ENCODE measurements at places on chromosomes 13 and 19.

- no peak for DNase-seq
Measured at GRCh38 chr13:99816321-99816720, 155.2 kb downstream of the ZIC5 start.

GRCh38 chr13:39876258-39876657 is 220.8 kb downstream of the COG6 start:
- no peak for DNase-seq

DNA sequence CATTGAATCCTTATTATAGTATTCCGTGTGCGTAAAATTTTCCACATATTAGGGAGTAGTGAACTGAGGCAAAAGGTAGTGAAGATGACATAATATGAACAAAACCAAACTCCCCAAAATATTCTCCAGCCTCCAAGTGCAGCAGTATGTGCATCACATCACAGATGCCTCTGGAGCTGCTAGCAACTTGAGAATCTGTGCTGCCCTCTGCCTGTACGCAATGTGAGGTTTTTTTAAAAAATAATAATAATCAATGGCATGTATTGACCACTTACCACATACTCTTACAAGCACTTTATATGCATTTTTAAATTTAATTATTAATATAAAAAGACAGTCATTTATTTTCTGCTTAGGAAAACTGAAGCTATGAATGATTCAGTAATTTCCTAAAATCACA is 583.0 kb upstream of the SPRY2 start:
- DNase-seq, result no peak

- peak; percentile 23 for DNase-seq
Measured at GRCh38 chr19:16702123-16702522, 17.5 kb upstream of the NWD1 start.

DNA sequence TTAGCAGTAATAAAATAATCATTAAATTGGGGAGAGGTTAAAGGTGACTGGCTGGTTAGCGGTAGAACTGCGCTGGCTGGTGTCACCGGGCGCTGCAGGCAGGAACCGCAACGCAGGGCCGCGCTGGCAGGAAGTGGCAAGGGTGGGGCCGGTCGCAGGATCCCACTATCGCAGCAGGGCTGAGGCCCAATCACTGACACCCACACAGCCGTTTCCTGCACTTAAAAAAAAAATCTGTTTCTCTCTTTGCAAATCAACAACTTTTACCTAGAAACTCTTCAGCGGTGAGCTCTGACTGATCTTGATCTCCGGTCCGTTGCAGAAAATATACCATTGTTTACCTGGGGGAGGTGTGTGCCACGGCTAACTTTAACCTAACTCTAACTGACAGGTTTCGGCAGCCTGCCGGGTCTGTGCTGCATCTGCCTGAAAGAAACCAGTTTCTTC is 46.9 kb downstream of the KLF2 start:
- no peak for DNase-seq

- peak; percentile 93 for DNase-seq
Measured at GRCh38 chr19:7533925-7534480, 1.5 kb upstream of the PNPLA6 start.

- no peak for DNase-seq
Measured at GRCh38 chr13:94947965-94948371, 235.6 kb upstream of the SOX21 start.

DNA sequence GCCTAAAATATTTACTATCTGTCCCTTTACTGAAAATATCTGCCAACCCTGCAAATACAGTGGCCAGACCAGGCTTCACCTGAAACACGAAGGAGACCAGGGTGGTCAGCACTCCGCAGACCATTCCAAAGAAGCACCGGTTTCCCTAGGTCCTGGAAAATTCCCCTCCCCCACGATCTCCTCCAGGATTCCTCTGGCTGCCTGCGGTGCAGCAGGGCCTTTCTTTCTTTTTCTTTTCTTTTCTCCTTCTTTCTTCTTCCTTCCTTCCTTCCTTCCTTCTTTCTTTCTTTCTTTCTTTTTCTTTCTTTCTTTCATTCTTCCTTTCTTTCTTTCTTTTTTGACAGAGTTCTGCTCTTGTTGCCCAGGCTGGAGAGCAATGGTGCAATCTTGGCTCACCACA is 152.7 kb downstream of the USP12 start:
- no peak for DNase-seq

GRCh38 chr13:51783428-51784094 is 20.4 kb downstream of the DHRS12 start:
- no peak for DNase-seq

DNA sequence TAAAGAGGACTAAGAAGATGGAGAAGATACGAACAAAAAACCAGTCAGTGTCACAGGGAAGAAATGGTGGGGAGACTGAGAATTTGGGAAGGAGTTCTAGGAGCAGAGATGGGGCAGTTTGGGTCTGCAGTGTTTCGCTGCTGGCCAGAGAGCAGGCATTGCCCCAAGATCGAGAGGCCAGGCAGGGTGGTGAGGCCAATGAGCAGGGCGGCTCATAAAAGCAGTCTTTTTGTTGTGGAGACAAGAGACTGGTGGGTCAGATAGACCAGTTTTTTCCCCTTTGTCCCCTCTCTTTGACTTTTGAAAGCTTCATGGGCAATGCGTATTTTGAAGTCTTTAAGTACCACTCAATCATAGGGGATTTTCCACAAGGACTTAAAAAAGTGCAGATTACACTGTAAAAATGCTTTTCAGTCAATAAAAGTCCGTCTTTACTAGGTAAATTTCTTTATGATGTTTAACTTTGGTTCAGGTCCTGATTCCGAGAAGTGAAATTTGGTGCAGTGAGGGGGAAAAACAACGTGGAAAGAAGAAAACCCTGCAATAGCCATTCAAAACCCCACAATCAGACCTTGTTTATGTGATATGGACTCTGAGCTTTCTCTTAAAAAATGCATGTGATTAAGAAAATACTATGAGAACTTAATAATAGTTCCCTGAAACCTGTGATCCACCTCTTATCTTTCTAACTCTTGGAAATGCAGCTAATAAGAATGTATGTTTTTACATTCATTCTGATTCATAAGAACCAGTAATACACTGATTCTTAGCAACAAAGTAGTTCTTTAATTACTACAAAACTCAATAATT is 338.9 kb downstream of the KLF5 start:
- peak; percentile 19 for DNase-seq

DNA sequence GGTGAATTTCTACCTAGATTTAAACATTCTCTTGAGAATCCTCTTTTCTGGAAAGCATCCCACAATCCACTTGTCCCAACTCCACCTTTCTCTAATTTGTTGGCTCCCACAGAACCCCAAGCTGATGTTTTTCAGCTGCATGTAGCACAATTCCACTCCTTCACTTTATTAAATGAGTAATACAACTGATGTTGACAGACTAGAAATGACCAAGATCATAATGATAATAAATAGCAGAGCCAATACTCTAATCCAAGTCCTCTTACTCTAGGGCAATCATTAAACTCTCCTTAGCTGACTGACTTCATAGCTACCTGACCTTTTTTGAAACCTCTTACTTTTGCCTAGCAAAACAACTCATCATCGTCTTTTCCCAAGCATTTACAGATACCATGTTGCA is 27.9 kb upstream of the STARD13 start:
- no peak for DNase-seq

DNA sequence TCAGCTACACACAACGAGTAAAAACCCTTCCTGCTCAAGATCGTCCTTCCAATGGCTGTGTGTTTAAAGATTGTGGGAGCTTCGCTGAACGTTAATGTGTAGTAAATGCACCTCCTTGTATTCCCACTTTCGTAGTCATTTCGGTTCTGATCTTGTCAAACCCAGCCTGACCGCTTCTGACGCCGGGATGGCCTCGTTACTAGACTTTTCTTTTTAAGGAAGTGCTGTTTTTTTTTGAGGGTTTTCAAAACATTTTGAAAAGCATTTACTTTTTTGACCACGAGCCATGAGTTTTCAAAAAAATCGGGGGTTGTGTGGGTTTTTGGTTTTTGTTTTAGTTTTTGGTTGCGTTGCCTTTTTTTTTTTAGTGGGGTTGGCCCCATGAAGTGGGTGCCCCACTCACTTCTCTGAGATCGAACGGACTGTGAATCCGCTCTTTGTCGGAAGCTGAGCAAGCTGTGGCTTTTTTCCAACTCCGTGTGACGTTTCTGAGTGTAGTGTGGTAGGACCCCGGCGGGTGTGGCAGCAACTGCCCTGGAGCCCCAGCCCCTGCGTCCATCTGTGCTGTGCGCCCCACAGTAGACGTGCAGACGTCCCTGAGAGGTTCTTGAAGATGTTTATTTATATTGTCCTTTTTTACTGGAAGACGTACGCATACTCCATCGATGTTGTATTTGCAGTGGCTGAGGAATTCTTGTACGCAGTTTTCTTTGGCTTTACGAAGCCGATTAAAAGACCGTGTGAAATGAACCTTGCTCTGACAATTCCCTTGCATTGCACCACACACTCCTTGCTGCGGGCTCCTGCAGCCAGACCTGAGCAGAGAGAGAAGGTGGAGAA is 2.7 kb upstream of the FAM174C start:
- no peak for DNase-seq

- DNase-seq, result peak; percentile 72
Measured at GRCh38 chr13:34347784-34348573, 530.0 kb downstream of the RFC3 start.

- no peak for DNase-seq
Measured at GRCh38 chr13:48568370-48569103, 35.7 kb upstream of the RCBTB2 start.

DNA sequence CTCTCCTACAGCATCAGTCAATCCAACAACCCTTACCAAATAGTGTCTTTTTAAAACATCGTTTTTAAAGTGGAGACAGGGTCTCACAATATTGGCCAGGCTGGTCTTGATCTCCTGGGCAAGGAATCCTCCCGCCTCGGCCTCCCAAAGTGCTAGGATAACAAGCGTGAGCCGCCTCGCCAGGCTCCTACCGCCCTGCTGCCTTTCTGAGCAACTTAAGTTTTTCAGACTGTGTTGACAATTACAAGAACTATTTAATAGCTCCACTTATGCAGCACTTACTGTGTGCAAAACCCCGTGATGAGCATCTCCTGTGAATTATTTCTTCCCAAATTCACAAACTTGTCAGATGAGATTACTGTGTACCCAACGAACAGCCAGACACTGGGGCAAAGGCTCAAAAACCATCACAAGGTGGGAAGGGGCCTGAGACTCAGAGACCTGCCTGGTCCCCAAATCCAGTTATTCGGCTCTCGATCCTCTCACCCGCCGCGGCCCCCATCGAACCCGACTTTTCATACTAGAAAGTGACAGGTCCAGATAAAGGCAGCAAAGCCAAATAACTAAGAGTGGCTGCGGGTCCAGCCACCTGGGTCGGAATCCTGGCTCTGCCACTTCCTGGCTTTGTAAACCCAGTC is 581 bp downstream of the RPL18 start:
- peak; percentile 24 for DNase-seq

DNA sequence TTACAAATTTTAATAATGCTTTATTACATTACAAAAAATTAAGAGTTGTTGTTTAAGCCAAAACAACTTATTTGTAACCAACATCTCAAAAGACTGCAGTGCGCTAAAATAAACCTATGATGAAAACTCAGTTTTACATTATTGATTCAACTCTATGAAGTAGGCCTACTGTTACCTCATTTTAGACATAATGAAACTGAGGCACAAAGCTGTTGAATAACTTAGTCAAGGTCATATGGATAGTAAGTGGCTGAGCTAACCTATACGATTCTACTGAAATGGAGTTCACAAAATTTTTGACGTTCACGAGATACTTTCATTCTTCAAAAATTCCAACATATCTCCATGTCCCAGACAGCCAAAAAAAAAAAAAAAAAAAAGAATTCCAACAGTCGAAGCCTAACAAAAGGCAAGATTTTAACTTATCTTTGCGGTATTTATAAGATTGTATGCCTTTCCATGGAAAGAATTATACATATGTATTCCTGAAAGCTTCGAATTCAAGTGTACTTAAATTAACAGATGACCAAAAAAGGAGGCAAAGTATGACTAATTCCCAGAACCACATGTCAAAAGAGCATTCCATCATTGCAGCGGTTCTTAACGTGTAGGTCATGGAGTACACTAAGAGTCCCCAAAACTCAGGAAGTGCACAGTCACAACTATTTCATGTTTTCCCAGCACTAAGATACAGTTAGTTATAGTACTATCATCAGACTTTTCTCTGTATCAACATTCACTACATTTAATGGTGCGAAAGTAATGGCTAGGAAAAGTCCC is 69.4 kb downstream of the PSPC1 start:
- no peak for DNase-seq

DNA sequence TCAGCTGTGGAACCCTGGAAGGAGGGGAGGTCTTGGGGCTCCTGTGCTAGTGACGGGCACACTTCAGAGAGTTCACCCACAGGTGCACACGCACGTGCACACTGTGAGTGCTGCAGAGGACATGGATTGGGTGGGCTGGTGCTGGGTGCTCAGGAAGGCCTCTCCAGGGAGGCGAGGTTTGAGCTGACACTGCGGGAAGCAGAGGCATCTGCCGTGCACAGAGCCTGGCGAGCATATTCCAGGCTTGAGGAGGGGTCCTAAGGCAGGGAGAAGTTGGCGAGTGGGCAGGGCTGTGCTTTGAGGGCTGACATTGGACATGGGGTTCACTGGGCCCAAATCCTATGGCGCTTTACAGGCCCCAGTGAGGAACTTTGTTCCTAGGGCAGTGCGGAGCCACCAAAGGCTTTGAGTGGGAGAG is 25.6 kb downstream of the CCDC8 start:
- no peak for DNase-seq

All from hepatocyte (in vitro differentiated cells).